ENCODE measurements at places on chromosomes 7 and 10.

- no peak for DNase-seq
Observed at GRCh38 chr7:52017802-52018679, 701.4 kb upstream of the COBL start.

GRCh38 chr10:99834410-99834809 is 52.0 kb downstream of the ABCC2 start:
- no peak for DNase-seq

GRCh38 chr10:129604333-129605032 is 137.4 kb downstream of the MGMT start:
- DNase-seq: no peak

DNA sequence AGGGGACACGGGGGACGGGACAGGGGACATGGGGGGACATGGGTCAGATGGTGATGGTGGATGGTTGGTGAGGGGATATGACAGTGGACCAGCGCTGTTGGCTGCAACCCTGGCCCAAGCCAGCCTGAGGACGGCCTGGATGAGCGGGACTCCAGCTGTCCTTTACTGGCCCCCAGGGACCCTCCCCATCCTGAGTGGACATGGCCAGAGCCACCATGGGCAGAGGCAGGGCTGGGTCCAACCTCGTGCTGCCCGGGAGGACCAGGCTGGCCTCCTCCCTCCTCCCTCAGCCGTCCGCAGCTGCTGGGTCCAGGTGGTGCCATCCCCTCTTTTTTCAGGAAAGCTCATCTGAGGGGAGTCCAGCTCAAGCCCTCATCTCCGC is 30.4 kb downstream of the GET4 start:
- DNase-seq: no peak

DNA sequence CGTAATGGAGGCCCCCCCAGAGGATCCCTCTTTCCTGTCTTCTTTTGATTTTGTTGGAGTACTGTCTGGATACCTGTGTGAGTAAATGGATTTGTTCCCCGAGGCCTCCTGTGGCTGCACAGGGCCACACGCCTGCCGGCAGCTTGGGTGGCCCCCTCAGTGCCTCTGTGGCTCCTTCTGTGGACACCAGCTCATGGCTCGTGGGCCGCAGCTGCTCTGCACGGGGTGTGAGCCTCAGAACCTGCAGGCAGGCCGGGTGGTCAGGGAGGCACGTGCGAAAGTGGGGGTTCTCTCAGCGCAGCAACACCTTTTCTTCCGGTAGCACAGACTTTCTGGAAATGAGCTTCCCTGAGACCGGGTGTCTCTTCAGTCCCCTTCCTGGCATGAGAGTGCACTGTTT is 70.3 kb downstream of the WDR37 start:
- DNase-seq: no peak

DNA sequence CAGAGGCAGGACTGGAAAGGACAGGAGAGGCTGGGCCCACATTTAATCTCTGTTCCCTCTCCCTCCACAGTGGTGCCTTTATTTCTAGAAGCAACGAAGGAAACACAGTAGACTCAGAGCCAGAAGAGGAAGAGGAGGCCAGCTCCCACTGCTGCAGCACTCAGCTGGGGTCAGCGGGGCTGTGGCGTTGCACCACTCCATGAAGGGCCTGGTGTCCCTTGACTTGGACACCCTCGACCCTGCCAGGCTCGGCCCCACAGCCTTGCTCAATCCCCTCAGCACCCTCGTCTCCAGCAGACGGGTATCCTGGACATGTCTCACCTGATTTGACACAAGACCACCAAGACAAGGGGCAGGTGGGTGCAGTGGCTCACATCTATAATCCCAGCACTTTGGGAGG is 38.8 kb downstream of the PRKAG2 start:
- DNase-seq: no peak

GRCh38 chr10:3131098-3131497 is 41.5 kb downstream of the PITRM1 start:
- DNase-seq: no peak

- DNase-seq: no peak
Observed at GRCh38 chr7:70113536-70113935, 515.3 kb downstream of the AUTS2 start.

DNA sequence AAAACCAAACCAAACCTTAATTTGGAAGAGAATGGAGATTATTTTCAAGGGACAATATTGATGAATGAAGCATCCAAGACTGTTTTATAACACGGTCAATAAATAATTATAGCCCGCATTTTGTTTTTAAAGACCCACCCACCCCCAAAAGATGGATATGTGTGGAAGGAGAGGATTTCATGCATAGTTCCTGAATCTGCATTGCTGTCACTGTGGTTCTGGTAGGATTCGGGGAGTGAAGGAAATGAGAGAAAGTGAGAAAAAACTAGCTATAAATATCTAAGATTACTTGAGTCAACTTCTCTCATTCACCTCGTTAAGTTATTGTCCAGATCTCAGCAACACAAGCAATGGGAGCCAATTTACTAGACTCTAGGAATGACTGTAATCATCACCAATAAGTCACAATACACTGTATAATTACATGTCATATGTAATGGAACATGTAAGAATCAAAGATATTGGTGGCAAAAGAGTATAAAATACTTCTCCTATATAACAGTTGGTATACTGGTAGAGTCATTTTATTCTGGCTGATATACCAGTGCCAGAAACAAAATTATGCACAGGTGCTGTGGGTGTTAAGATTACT is 30.2 kb downstream of the NAMPT start:
- DNase-seq: no peak

DNA sequence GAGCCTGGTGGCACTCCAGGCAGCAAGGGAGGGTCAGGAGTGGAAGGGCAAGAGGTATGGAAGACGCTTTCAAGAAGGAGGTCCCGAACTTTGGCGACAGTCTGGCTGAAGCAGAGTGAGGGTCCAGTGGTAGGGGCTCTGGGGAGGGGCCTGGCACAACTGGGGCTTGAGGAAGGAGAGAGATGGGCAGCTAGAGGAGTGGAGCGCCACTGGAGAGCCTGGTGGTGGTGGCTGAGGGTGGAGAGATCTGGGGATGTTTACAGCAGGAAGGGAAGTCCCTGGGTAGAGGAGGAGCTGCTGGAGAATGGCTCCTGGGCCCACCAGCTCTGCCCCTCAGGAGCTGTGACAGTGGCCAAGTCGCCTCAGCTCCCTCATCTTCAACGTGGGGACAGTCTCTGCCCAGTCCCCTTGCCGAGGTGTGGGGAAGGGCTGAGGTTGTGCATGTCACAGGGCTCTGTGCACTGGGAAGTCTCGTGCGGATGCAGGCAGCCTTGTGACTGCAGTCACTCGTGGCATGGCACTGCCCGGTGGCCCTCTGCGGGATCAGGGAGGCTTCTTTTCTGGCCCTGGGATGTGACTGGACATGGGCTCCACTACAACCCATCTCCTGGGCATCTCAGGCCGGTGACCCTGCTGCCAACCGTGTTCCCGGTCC is 18.5 kb downstream of the UBTD1 start:
- no peak for DNase-seq

DNA sequence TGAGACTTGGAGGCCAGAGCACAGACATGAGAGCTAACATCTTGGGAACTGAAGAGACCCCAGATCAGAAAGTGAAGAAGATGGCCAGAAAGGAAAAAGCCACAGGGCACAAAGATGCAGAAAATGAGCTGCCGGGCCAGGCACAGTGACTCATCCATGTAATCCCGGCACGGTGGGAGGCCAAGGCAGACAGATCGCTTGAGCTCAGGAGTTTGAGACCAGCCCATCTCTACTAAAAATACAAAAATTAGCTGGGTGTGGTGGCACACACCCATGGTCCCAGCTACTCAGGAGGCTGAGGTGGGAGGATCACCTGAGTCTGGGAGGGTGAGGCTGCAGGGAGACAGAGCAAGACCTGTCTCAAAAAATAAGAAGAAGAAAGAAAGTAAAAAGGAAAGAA is 81.4 kb upstream of the MGMT start:
- no peak for DNase-seq

DNA sequence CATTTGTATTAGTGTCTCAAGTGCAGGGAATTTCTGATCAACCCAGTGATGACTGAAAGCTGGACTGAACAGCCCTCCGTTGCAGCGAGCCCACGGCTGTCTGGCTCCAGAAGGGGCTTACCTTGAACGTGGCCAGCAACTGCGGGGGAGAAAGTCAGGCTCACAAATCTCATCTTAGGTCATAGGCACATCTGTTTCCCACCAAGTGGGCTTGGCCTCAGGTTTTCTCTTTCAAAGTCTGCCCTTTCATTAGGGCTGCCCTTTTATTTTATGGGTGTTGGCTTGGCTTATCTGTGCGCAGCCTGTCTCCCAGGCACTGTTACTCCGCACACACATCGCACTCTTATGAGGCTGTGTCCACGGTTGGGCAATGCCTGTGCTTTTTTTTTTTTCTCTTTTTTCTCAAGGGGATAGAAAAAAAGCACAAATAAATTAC is 178.0 kb downstream of the JCAD start:
- no peak for DNase-seq

DNA sequence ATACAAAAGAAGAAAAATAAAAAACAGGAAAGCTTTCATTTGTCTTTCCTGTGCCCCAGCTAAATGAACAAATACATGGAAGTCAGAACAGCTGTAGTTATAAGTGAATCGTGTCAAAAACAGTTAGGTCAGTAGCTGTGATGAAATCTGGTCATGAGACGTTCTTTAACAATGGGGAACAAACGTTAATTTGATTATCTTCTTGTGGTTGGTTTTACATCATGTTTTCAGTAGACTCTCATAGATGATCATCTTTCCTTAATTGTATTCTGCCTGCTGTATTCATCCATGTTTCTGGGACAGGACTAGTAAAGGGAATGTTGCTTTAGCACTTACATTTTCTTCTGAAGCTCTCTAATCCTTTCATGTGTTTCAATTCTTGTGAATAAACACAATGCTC is 97.0 kb downstream of the PCLO start:
- no peak for DNase-seq

Measured in NCI-H510A (cell line).